ENCODE measurements at places on chromosomes 1 and 21.

DNA sequence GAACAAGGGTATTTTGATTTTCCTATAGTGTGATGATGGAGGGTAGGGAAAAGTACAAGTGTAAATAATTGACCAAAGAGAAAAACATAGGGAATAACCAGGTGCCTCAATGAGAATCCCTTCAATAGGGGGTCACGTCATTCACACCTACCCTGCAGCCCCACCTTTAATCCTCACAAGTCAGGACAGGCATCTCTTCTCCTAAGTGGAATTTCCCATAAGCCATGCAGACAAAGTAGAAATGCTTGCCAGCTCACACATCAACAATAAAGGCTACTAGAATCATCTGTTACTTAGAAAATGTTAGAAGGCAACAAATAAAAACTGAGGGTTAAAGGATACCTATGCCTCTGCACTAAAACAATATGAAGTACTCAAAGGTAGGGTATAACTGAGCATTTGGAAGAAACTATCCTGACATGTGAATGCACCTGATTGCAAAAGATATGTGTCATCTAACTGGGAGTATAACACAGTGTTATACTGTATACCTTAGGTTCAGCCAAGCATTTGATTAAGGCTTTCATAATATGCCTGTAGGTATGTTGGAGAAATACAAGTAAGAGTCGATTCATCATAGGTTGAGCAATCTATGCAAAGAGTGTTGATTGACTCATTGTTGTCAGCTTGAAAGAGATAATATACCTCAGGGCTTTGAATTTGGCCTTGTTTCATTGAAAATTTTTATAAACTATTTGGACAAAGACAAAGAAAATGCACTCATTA, 32.4 kb upstream of the ATP1A1 start:
- peak; percentile 91 for DNase-seq

- DNase-seq: no peak
These were observed 99.0 kb upstream of the C1orf105 start for GRCh38 chr1:172321451-172321850.

GRCh38 chr21:36509973-36510664, 30.2 kb upstream of the CLDN14 start:
- DNase-seq: peak; percentile 63

- no peak for DNase-seq
These were observed 30.7 kb downstream of the PTPN14 start for GRCh38 chr1:214520544-214521165.

GRCh38 chr1:29201595-29202051, 19.9 kb upstream of the SRSF4 start:
- DNase-seq: no peak

GRCh38 chr1:177824508-177824982, 145.3 kb downstream of the SEC16B start:
- no peak for DNase-seq

All from RWPE1 (cell line).